Foreskin keratinocyte (primary cell): ENCODE measurements at places on chromosomes 6 and 20.

DNA sequence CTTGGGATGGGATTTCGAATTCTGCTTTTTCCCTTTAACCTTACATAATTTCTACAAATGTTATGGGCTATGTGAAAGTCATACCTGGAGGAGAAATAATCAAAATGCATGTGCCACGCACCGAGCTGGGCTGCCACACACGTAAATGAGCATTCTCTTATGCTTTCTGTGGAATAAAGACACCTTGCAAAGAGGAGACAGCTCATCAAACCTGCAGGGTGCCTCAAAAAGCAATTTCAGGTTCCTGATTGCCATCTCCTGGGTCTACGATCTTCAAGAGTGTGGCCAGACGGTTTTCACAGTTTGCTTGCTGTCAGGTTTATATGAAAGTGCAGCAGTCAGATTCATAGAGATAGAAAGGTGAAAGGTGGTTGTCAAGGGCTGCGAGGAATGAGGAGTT, 36.6 kb downstream of the DUSP22 start:
- DNase-seq: no peak

GRCh38 chr6:27145731-27146455, 101.6 kb upstream of the PRSS16 start:
- DNase-seq: peak; percentile 85

DNA sequence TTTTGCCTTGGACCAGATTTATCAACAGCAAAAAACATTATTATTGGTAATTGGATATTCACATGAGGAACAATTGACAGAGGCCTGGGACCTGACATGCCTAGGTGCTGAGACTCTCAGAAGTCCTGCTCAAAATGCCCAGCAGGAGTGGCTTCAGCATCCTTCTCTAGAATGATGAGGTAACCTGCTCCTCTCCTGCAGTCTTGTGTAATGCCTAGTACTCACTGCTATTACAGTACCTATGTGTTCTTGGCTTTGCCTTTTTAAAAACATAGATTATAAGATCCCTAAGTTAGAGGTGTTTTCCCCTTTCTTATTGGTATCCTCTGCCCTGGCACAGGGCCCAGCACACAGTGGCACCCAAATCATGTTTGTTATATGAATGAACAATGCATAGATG, 230.9 kb downstream of the PKHD1 start:
- no peak for DNase-seq

GRCh38 chr20:39568109-39568508, 606.0 kb downstream of the DHX35 start:
- DNase-seq: no peak

DNA sequence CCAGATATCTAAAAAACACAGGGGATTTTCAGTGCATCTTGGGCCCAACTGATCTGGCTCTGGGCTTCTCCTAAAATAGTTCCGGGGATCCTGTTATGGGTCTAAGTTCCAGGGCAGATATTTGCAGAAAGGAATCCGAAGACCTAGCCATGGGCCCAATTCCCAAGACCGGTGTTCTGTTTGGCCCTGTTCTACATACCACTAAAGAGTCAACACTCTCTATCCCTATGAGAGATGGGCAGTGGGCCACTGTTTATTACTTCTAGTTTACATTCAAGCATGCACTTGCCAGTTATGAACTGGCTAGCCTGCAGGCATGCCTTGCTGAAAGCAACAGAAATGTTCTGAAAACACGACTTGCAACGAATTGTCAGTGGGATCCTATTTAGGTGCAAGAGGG, 87.4 kb upstream of the PLCB4 start:
- no peak for DNase-seq

- peak; percentile 43 for DNase-seq
Measured at GRCh38 chr20:53608456-53609452, 15.1 kb upstream of the ZNF217 start.

GRCh38 chr6:158863646-158864045, 44.5 kb upstream of the EZR start:
- DNase-seq: no peak

- DNase-seq: no peak
Measured at GRCh38 chr20:44664131-44664530, 12.6 kb upstream of the ADA start.

GRCh38 chr20:33663161-33664084, 1.3 kb downstream of the C20orf144 start:
- DNase-seq: peak; percentile 35

- DNase-seq: no peak
Measured at GRCh38 chr6:122783401-122783800, 3.9 kb downstream of the FABP7 start.

DNA sequence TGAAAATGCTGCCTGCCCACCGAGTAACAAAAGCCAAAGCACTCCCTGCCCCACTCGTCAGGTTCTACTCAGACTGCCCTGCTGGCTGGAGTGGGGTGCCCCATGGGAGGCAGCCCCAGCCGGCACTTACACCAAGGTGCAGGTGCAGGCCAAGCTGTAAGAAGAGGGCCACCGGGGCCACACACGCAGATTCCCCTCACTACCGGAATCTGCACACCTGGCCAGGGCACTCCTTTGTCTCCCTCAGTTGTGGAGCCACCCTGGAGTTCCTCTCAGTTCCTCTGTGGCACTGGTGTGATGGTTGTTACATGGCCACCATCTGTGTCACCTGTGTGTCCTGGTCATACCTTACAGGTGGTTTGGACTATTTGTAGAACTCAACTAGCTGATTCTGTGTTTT, 112.4 kb downstream of the FOXO3 start:
- no peak for DNase-seq

DNA sequence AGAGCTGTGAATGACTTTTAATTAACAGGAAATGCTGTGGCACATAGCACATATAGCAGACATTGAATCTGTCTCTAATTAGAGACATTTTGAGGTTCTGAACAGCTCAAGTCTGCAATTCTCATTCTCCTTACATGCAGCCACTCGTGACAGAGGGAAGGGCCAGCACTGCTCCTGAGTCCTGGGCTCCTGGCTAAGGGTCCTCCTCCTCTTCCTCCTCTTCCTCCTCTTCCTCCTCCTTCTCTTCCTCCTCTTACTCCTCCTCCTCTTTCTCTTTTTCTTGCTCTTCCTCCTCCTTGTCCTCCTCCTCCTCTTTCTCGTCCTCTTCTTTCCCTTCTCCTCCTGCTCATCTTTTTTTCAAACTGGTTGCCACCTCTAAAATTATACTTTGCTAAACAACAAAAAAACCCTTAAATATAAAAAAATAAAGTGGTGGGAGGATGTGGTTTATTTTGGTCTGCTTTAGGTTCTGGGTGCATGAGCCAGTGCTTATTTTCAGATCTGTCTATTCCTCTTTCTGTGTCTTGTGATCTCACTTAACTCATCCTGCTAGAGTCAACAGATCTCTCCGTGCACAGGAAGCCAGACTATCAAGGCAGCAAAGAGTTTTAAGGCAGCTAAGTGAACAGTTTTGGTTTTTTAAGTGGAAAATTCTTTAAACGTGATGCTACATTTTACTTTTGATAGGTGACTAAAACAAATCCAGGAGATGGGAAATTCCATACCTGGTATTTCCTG, 159.3 kb downstream of the CD83 start:
- peak; percentile 24 for DNase-seq

DNA sequence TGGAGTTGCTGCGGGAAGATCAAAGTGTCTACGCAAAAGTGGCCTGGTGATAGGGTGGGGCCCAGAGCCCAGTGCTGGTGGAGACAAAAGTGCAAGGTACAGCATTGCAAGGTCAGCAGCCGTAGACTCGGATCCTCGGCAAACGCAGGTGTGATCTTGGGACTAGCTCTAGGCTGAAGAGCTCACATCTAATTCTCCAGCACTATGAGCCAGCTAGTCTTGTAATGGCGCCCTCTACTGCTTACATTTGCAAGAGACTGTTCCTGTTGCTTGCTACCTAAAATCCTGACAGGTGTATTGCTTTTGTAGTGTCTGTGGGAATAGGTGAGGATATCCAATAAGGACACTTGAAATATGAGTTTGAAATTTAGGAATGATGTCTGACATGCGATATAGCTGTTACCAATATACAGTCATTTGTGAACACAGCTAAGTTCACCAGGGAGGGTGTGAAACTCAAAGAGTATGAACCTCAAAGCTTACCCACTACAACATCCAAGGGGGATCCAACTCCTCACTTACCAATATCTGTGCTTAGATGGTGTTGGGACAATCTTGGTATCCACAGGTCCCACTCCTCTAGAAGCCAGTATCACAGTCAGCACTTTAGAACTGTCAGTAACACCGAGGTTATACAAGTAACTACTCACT, 58.4 kb downstream of the PDE7B start:
- DNase-seq: peak; percentile 50

DNA sequence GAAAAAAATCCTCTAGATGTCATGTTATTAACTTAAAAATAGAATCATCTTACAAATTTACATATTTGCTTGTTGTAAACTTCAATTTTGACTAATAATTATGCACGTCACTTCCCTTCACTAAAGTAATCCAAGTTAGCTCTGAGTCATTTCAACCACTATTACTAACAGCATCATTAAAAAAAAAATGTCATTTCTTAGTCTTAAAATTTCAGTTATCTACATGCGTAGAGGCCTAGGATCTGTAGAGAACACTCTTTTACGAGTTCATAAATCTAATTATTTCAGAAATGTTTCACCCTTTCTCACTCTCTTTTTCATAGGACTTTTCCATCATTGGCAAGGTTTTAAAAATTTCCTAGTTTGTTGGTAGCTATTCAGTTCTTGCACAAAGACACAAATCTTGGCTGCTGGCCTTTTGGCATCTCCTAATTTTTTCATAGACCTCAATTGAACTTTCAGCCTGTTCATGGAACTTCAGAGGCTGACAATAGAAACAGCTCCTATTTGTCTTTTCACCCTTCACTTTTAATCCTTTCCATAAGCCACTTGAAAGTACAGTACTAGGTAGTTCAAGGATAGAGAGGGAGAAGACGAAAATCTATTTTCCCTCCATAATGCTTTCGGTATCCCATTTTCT, 61.5 kb downstream of the OGFRL1 start:
- no peak for DNase-seq

DNA sequence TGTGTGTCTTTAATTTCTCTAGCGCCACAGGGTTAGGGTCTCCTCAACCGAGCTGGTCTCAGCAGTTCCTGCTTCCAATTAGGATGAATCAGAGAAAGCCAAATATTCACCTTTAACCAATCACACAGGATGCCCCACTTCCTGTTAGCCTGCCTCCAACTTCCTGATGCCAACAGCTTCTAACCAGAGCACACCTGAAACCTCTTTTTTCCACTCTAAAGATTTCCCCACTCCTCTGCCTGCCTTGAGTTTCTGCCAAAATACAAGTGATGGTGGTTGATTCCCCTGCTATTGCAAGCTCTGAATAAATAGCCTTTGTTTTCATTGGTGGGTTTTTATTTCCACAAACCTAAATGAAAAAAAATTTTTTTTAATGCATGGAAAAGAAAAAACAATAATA, 144.7 kb upstream of the UST start:
- no peak for DNase-seq

GRCh38 chr6:21521276-21521675, 72.3 kb upstream of the SOX4 start:
- DNase-seq: no peak

DNA sequence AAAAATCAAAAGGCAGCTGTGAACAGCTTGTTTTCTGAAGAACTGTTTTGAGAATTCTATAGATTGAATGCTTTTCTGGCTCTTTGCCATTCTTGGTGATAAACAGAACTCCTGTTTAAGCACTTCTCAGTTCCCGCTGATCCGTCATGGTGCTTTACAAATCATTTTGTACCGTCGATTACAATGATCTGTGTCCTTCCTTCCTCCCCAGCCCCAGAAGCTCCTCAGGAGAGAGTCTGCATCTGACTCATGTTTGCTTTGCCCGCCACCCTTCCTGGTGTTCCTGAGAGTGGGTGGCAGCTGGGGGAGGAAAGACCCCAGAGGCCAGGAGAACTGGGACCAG, 538.6 kb upstream of the MARCKS start:
- no peak for DNase-seq

GRCh38 chr20:53579581-53580375, 13.9 kb downstream of the ZNF217 start:
- DNase-seq: no peak

DNA sequence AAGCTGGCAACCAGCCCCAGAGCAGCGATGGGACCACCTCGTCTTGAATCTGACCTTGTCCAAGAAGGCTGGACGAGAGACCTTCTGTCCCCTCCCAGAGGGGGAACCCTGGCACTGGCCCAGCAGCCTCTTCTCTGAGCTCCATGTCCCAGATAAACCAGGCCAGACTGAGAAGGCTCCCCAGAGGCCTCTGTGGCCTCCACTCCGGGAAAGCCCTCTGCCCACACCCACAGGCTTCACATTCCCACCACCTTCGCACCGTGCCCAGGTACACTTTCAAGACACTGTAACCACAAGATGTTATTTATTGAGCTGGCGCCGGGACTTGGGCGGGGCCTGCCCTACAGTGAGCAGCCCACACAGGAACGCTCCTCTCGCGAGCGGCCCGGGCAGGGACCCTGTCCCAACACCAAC, 33.2 kb downstream of the ADA start:
- no peak for DNase-seq

- DNase-seq: peak; percentile 19
Measured at GRCh38 chr6:91276315-91276714, 689.4 kb upstream of the MAP3K7 start.

DNA sequence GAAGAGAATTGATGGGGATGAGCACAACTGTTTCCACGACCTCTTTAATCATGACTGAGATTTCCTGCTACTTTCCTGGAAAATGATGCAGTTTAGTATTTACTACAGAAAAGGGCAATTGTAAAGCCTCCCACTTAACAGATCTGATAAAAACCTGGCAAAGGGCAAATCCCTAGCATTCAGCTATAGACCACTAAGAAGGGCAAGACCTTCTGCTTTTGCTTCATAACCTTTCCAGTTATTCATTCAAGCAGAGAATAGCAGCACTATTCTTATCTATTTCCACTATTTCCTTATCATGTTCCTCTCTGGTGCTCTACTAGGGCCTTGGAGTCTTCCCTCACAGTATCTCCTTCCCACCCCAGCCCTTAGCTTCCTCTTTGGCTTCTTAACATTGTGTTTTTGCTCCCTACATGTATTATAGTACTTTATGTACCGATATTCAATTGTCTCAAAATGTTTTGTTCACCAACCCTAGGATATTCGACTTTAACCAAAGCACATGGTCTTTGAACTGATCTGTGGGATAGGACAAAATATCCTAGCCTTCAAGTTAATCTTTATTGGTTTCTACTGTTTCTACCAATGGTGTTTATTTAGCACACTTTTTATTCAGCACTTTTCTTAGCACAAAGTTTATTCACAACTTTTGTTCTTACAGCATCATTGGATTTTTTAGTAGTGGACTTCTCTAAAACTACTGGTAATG, 32.7 kb upstream of the MANEA start:
- no peak for DNase-seq

- DNase-seq: no peak
Measured at GRCh38 chr6:55953335-55953734, 77.9 kb upstream of the BMP5 start.

- DNase-seq: no peak
Measured at GRCh38 chr6:117616391-117617209, 14.3 kb upstream of the GOPC start.

DNA sequence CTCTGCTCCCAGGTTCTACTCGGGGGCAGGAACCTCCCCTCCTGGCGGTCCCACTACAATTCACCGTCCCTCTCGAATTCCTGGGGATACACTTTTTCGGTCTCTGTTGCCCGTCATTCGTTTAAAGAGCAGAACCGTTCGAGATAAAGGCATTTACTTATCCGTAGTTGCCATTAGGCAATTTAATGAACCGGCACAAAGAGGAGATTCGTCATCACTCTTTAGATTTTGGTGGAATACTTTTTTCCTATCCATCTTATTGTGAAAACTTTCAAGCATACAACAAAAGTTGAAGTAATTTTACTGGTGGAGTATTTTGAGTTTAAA, 1.2 kb upstream of the CD24 start:
- no peak for DNase-seq

- no peak for DNase-seq
Measured at GRCh38 chr6:131116755-131117360, 18.4 kb upstream of the AKAP7 start.

GRCh38 chr20:44849703-44850102, 35.8 kb upstream of the YWHAB start:
- DNase-seq: no peak
